ENCODE measurements at places on chromosomes 1 and 21. TPM values are rescaled to one million over a fixed set of nuclear protein-coding genes. Genes with fewer than 3 reads are reported as not detected.

Gene AMY2A
- total RNA-seq: not detected

Gene TRPM2
- total RNA-seq: 4.2 TPM

Gene DNAJC28
- total RNA-seq: 1.2 TPM

Gene PTPRU
- total RNA-seq: 4.8 TPM

GRCh38 chr1:115649964-115650363 is 8.2 kb downstream of the VANGL1 start:
- H3K4me3 ChIP-seq: no peak overlapping the region
- H3K4me1 ChIP-seq: peaks cover 21% of the 10 kb centered on the region
- H3K36me3 ChIP-seq: no peaks in the 10 kb centered on the region
- H3K27ac ChIP-seq: peak overlapping the region; percentile 39
- no peaks in the 10 kb centered on the region for H3K27me3 ChIP-seq
- peak; percentile 73 for DNase-seq

DNA sequence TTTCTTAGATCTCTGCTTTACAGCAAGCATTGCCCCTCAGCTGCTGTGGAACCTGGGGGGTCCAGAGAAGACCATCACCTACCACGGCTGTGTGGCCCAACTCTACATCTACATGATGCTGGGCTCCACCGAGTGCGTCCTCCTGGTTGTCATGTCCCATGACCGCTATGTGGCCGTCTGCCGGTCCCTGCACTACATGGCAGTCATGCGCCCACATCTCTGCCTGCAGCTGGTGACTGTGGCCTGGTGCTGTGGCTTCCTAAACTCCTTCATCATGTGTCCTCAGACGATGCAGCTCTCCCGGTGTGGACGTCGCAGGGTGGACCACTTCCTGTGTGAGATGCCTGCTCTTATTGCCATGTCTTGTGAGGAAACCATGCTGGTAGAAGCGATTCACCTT is 33.4 kb upstream of the OR2B11 start:
- H3K4me1 ChIP-seq: no peaks in the 10 kb centered on the region
- H3K27ac ChIP-seq: no peak overlapping the region
- no peak for DNase-seq
- no peaks in the 10 kb centered on the region for H3K27me3 ChIP-seq

DNA sequence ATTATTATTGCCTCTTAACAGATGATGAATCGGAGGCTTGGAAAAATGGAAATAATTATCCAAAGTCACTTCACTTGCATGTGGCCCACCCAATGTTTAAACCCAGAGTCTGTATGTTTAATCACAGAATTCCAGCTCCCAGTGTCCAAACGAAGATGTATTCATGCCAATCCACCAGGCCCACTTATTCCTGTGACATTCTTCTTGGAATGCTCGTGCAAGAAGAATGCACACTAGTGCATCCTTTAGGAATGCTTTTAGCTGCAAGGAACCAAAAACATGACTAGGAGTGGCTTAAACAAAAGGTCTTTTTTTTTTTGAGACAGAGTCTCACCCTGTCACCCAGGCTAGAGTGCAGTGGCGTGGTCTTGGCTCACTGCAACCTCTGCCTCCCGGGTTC is 8.9 kb upstream of the OPRD1 start:
- no peak for DNase-seq
- H3K4me1 ChIP-seq: no peaks in the 10 kb centered on the region
- no peak overlapping the region for H3K4me3 ChIP-seq
- H3K27ac ChIP-seq: no peak overlapping the region

- H3K27me3 ChIP-seq: no peaks in the 10 kb centered on the region
- no peaks in the 10 kb centered on the region for H3K36me3 ChIP-seq
- H3K4me3 ChIP-seq: no peak overlapping the region
- peaks cover 4% of the 10 kb centered on the region for H3K4me1 ChIP-seq
- H3K27ac ChIP-seq: no peak overlapping the region
- DNase-seq: no peak
These were observed 68.8 kb upstream of the BMP8A start for GRCh38 chr1:39422614-39423013.

DNA sequence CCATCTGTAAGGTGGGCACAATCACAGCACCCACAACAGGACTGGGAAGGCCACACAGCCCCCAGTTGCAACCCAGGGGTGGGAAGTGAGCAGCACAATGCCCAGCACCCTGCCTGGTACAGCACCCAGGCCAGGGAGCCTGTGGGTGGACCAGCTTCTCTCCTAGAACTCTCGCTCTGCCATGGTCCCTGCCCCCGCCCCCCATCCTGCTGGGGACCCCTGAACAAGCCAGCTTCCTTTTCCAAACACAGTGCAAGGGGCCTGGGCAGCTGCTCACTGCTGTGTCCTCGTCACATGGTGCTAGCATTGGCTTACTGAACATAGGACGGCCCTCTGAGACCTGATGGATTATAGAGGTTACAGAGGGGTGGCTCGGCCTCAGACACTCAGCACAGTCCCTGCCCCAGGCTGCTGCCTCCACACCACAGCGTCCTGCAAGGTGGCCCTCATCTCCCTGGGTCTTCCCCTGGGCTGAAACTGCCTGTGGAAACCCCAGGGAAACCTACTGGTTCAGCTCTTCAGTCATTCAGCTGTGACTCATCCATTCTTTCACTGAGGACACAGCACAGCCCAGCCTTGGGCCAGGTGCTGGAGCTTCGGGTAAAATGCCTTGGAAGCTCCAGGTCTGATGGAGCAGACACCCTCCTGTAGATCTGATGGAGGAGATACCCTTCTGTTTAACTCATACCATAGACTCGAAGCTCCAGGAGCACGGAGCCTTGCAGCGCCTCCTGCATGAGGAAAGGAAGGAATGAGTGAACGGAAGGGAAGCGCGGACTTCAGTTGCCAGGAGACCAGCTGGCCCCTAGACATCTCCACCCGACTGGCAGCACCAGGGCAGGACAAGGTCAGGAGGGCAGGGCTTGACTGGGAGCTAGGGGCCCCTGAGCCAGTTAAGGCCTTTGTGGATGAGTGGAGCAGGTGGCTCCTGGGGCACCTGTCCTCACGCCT is 8.1 kb upstream of the PRDM16 start:
- H3K27ac ChIP-seq: no peak overlapping the region
- H3K36me3 ChIP-seq: no peaks in the 10 kb centered on the region
- peaks cover 47% of the 10 kb centered on the region for H3K27me3 ChIP-seq
- no peak overlapping the region for H3K4me3 ChIP-seq
- H3K4me1 ChIP-seq: no peaks in the 10 kb centered on the region

- H3K4me1 ChIP-seq: no peaks in the 10 kb centered on the region
- DNase-seq: no peak
- H3K27ac ChIP-seq: no peak overlapping the region
- H3K4me3 ChIP-seq: no peak overlapping the region
- no peaks in the 10 kb centered on the region for H3K27me3 ChIP-seq
- no peaks in the 10 kb centered on the region for H3K36me3 ChIP-seq
These were observed 78.6 kb downstream of the KCNN3 start for GRCh38 chr1:154791292-154792166.

GRCh38 chr1:63119575-63120155 is 202.7 kb upstream of the FOXD3 start:
- no peaks in the 10 kb centered on the region for H3K4me1 ChIP-seq
- H3K36me3 ChIP-seq: no peaks in the 10 kb centered on the region

- no peaks in the 10 kb centered on the region for H3K36me3 ChIP-seq
- no peaks in the 10 kb centered on the region for H3K27me3 ChIP-seq
- no peak for DNase-seq
- no peak overlapping the region for H3K4me3 ChIP-seq
These were observed 201.1 kb downstream of the BACH1 start for GRCh38 chr21:29499734-29500343.

GRCh38 chr1:188706742-188707141 is 1770.9 kb downstream of the BRINP3 start:
- H3K27ac ChIP-seq: no peak overlapping the region
- H3K36me3 ChIP-seq: no peaks in the 10 kb centered on the region
- DNase-seq: no peak
- H3K4me3 ChIP-seq: no peak overlapping the region
- no peaks in the 10 kb centered on the region for H3K4me1 ChIP-seq
- H3K27me3 ChIP-seq: no peaks in the 10 kb centered on the region

Data from colonic mucosa (tissue), 4 donors.